Femur (tissue), 1 donor: ENCODE measurements at places on chromosomes 12 and 14.

GRCh38 chr12:13000616-13000924 is 505 bp upstream of the HEBP1 start:
- no peak for DNase-seq

GRCh38 chr14:70907996-70908934 is 1.0 kb downstream of the PCNX1 start:
- DNase-seq, result peak; percentile 57

DNA sequence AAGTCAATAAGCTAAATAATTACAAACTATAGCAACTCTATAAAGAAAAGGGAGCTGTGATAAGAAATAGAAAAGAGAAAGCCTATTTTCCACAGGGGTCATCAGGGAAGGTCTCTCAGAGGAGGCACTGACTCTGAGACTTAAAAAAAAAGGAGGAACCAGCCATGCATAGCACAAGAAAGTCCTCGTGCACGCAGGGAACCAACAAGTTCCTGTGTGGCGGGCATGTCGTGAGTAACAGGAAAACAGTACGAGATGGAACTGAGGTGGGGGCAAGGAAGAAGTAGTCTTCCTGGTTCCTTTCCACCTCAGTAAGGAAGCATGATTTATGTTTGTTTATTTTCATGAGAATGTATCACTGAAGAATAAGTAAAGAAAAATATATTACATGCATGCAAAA is 367.0 kb upstream of the TMEM132C start:
- DNase-seq, result no peak

DNA sequence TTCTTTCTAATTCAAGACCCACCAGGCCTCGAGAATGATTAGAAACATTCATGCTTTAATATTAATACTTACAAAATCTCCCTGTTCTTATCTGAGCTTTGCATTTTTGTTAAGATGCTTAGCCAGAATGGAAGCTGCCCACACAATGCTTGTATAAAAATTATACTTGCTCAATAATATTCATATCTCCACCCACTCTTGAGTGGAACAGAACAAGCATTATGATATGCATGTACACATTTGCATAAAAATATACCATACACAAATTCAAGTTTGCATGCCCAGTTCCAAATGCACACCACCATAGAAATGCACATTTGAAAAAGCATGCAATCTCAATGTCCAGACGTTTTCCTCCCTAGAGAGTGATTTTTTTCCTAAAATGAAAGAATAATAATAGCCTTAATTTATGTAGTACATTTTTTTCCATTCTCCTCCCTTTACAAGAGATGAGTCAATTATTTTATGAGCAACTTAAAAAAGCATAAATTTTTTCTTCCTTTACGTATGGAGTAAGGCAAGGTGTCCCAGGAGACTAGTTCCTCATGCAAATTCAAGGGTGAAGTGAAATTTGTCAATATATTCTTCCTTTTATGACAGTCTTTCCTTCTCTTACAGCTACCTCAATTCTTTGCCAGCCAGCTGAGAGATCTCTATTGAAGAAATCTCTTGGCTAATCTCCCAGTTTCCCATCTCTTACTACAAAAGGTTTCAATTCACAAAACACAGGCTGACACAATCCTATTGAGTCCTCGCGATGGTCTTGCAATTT is 313.1 kb upstream of the GARIN6 start:
- no peak for DNase-seq

DNA sequence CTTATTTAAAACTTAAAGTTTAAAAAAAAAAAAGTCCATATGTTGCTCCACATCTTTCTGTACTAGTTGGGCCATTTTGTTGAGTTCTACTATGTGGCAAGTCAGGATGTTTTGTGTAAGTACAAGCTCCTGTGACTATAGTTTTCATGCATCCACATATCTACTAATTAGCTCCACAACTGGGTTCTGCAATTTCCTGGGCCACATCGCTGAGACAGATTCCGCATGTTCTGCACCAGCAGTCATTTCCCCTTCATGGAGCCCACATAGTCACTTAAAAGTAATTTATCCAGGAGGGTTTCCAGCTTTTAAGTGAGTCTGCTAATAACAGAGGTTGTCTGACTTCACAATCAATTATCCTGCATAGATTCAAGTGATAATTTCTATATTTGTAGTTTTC is 461.4 kb downstream of the ZFP36L1 start:
- no peak for DNase-seq

GRCh38 chr14:96108061-96108795 is 69.1 kb downstream of the C14orf132 start:
- DNase-seq, result no peak

- DNase-seq, result no peak
Observed at GRCh38 chr12:89215196-89215595, 137.1 kb downstream of the DUSP6 start.
